ENCODE measurements at places on chromosomes 7 and 10.

- DNase-seq = no peak
Measured at GRCh38 chr7:32150589-32150988, 80.4 kb upstream of the PDE1C start.

DNA sequence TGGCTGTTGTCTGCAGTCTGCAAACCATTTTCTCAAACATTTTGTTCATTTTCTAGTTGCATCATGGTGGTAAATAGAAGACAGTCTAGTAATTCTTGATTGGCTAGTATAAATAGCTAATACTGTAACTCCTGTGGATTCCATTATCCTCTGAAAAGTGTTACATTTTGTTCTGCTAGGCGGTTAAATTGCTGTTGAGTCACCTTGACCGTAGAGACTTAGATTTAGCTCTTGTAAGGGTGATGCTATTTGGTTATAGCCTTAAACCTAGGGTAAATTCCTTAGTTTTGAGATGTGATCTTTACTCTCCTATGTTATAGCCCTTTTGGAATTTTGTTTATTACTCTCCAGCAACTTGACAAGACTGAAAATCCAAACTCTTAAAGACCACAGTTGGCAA is 58.8 kb downstream of the SHOC2 start:
- no peak for DNase-seq

DNA sequence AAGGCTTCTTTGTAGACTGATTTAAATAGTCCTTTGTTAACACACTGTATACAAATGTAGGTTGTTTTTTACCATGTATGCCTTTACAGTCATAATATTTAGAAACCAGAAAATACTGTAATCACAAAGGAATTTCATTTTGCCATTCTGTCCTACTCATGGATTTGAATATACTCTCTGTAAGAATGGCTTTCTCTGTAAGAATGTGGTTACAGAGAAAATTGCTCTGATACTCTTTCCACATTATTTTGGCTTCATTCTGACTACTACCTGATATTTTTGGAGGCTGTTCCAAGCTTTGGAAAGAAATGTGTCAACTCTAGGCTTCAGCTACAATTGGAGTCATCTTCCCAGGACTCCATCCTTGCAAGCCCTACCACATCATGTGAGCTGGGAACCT is 23.5 kb downstream of the CH25H start:
- DNase-seq = no peak

DNA sequence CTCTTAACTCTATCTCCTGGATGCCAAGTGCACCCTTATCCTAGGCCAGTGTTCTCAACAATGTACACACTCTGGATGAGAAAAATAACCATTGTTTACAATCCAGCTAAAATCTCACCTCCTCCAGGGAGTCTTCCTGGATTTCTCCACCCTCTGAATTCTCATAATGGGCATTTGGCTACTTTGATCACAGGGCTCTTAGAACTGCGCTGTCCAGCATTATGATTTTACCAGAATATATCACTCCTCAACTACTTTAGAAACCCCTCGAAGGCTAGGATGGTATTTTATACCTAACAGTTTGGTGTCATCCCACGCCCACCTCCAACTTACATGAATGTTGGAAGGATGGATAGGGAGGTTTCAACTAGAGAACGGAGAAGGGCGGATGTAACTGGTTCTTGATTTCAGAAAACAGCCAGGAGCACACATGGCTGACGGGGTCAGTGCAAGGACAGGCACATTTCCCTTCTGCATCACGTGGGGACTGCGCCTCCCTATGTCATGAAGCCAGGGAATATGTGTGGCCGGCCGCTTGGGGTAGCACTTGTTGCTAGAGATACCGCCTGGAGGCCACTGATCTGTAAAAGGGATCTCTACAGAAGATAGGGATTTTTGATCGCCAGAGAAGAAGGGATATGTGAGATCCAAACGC is 1.2 kb upstream of the ATP6V0E2 start:
- no peak for DNase-seq

DNA sequence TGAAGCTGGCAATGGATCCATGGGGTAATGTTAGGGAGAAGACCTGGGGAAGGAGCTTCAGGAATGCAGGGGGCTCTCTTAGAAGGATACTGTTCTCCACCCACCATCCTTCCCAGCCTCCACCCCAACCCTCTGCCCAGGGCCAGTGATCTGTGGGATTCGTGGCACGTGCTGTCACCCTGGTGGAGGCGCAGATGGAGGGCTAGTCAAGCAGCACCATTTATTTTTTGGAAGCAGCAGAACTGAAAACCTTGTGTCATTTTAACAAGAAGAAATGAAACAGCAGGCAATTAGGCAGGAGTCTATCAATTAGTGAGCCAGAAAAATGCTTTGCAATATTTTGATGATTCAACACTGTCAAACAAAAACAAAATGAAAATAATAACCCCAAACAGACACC is 155.9 kb downstream of the SH2D4B start:
- DNase-seq = no peak

GRCh38 chr7:100556541-100556940 is 17.2 kb downstream of the SAP25 start:
- DNase-seq = no peak

DNA sequence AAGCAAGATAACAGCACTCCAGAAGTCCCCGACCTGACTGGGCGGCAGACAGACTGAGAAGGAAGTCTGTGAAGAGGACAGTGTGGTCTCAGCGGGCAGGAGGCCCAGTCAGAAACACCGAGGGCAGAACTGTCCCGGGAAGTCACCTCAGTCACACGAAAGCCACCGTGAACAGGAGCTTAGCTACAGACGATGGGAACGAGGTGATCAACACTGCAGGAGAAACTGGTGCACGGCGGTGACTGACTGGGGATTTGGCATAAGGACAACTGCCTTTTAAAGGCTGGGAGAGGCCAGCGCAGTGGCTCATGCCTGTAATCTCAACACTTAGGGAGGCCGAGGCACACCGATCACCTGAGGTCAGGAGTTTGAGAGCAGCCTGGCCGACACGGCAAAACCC is 217.8 kb downstream of the PTPRN2 start:
- no peak for DNase-seq

DNA sequence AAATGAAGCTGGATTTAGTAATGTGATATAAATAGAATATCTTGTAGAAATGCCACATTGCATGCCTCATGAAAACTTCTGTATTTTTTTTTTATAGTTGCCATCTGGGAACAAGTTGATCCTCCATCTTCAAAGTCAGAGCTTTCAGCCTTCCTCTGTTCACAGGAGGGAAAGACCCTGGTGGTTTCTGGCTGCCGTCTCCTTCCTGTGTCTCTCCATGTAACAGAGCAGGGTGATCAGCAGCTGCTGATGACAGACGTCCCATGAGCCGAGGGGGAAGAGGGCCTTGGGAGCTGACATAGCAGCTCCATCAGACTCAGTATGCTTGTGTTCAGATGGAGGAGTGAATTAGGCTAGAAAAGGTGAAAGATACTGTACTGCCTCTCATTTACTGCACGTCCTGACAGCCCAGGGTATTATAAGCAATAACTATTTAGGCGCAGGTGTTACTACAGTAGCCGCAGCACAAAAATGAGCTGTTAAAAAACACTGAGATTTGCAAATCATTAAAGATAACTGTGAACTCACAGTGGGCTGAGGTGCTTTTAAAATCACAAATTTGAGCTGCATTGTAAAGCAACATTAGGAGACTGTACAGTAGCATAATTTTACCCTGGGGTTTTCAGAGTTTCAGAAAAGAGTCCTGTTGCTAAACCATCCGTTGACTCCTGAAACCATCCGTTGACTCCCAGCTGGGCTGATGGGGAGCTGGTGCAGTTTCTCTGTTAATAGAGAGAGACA is 103.3 kb downstream of the CFAP58 start:
- DNase-seq = no peak

DNA sequence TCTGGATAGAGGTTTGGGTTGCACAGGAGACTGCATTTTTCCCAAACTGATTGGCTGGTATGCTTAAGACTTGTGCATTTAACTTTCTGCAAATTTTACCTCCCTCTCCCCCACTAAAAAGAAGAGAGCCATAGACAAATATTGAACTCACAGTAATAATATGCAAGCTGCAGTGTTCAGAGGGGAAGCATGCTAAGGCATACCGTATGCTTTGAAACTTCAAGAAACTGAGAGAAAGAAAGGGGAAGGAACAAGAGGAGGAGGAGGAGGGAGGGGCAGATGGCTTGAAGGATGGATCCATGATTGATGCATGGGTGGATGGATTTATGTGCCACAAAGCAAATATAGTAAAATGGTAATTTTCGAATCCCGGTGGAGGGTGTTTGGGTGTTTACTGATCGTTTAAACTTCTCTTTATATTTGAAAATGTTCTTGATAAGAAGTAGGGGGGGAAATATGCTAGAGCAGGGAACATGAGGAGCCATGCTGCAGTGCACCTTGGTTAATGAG is 7.8 kb upstream of the KLF6 start:
- DNase-seq = no peak

- DNase-seq = no peak
Measured at GRCh38 chr7:15327001-15327400, 234.8 kb downstream of the AGMO start.

GRCh38 chr10:132811891-132812481 is 26.0 kb upstream of the NKX6-2 start:
- no peak for DNase-seq

DNA sequence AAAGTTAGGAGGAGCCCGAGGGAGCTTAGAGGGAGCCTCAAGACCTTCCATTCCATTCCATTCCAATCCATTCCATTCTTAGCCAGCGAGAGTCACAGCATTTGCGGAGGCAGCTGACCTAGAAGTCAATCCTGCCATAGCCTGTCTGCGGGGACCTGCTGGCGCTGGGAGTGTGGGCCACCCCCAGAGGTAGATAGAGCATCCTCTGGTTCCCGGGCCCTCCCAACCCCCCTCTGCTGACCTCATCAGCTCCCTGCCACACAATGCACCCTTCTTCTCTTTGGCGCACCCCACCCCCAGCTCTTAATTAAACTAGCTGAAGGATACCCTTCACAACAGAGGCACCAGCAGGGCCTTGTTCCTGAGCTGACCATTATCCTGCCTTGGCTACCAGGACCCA is 152.5 kb upstream of the ZMIZ1 start:
- DNase-seq = no peak

- DNase-seq = no peak
Measured at GRCh38 chr10:33507662-33508425, 173.4 kb upstream of the NRP1 start.

- DNase-seq = no peak
Measured at GRCh38 chr7:133846203-133846945, 280.8 kb upstream of the LRGUK start.

DNA sequence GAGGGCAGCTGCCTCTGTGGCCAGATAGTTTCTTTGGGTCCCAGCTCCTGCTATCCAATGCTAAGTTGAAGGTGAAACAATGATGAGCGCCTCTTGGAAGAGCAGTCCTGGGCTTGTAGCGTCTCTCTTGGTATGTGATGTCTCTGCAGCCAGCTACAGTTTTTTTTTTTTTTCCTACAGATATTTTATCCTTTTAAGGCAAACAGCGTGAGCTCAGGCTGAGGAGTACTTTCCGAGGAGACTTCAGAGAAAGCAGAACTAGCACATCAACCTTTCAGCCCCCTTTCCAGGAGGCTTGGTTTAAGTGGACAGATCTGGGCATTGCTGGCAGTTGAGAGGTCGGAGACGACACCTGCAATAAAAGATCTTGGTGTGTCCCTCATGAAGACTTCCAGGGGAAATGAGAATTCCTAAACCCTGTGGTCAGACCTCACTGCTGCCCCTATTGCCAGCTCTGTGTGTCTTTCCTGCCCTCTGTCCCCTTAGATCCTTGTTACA is 9.1 kb downstream of the PRKG1 start:
- DNase-seq = no peak

GRCh38 chr10:70729763-70730357 is 55.3 kb downstream of the TBATA start:
- no peak for DNase-seq

GRCh38 chr7:155534691-155535090 is 11.7 kb downstream of the CNPY1 start:
- DNase-seq = no peak

DNA sequence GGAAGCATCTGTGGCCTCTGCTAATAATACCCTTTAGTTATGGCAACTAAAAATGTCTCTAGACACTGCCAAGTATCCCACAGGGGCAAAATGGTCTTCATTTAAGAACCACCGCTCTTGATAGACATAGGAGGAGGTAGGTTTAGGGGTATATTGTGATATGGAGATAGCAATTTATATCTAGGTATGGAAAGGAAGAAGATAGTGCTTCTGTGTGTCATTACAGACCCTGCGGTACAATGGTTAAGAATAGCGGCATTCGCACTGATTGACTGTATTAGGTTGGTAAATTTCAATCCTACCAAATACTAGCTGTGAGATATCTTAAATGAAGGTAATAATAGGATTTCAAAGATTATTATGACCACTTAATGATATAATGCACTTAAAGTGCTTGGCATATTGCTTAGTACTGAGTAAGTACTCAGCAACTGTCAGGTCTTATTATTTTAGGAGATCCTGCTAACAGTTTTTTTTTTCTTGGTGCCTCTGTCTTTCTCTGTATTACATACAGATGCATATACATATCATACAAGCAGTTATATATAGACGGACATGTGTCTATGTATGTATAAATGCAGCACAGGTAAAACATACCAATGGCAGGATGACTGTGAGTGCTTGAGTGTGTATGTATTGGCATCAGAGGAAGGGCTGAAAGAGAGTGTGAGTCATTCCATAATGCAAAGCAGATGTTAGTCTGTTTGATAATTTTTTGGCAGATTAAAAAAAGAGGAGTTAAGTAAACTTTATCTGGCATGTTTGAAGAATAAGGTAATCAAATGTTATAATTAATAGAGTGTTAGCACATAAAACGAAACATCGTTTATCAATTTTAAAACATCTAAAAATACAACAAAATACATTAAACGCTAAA is 50.0 kb upstream of the ITGB8 start:
- no peak for DNase-seq

DNA sequence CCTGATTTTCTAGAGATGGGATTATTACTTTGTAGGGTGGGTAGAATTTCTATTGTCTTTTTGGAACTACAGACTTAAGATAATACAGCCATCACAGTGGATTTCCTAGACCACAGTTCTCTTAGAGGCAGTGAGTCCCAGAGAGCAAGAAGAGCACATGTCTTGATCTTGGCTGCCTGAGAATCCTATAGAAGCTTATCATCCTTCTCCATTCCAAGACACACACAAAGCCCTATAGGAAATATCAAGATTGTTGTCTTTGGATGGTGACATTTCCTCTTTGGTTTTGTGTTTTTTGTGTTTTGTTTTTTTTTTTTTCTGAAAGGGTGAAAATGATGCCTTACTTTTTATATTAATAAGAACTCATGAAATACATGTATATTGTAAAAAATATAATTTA is 143.1 kb downstream of the AHR start:
- DNase-seq = no peak

DNA sequence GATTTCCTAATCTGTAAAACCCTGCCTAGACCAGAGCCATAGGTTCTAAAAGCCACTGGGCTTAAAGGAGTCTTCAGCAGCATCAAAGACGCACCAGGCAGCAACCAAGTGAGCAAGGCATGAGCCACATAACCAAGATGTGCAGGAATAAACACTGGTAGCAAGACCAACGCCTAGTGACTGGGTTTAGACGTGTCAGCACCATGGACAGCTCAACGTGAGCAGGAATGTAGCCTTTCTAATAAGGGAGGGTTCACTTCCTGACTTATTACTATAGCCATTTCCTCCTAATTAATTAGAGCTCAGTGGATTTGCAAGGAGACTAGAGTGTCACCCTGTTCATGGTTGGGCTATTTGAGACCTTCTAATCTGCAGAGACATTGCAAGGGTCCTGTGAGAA is 223.7 kb downstream of the LHFPL3 start:
- no peak for DNase-seq

GRCh38 chr7:131080754-131081153 is 246.9 kb upstream of the MKLN1 start:
- no peak for DNase-seq
